ENCODE measurements at places on chromosomes 3 and 15.

DNA sequence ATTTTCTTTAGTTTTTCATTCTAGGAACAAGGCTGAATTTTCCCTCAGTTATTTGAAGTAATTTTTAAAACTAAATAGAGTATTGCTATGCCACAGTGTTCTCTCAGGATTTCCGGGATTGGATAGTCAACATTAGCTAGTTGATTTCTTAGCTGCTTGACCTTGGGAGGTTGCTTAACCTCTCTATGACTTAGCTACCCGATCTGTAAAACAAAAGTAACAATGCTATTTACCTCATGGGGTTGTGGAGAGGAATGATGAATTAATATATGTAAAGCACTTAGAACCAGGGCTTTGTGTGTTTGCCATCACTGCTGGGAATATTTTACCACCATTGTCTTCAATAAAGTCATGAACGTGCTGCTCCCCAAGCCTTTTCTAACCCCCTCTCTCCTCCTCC is 57.5 kb downstream of the SNRK start:
- H3K27me3 ChIP-seq: no peaks in the 10 kb centered on the region
- DNase-seq: no peak
- no peak overlapping the region for H3K27ac ChIP-seq
- H3K4me3 ChIP-seq: no peak overlapping the region
- peaks cover 29% of the 10 kb centered on the region for H3K36me3 ChIP-seq

DNA sequence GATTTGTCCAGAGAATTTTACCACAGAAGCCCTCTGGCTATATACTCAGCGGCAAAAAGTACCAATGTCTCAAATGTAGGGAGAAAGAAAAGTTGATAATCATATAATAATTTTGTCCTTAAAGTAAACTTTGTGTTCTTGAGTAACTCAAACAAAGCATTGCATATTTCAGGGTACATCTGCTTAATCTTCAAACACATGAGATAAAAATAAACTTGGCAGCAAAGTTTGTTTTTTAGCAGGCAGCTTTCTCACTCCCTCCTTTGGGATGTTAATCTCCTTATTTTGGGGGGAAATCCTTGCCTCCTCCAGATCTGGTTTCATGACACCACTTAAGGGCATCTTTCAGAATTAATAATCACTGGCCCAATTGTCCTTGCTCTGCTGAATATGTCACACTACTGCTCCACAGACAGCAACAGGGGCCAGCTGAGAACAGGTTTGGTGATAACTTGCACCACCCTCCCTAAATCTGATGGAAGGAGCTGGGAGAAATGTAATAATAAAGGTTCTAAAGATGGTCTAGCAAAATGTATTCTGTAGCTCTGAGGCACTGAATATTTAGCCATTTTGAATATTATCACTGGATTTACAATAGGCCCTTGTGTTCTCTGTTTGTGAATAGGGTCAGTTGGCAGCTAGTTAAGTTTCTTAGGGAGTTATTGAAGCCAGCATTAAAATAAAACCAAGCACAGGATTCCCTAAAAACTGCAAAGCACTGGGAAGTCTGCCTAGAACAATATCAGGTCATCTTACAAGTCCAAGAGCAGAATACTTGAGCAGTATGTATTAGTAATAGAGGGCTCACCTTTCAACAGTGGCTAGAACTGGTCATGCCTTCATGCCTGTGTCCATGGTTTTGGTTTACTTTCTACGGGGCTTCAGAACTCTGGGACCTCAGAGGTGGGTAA is 79.2 kb downstream of the EFL1 start:
- no peaks in the 10 kb centered on the region for H3K27me3 ChIP-seq
- no peak overlapping the region for H3K4me3 ChIP-seq
- H3K4me1 ChIP-seq: no peaks in the 10 kb centered on the region
- H3K36me3 ChIP-seq: no peaks in the 10 kb centered on the region

- no peaks in the 10 kb centered on the region for H3K27me3 ChIP-seq
- H3K36me3 ChIP-seq: no peaks in the 10 kb centered on the region
- no peak overlapping the region for H3K4me3 ChIP-seq
- H3K4me1 ChIP-seq: peaks cover 7% of the 10 kb centered on the region
Observed at GRCh38 chr3:37630441-37630840, 231.2 kb upstream of the CTDSPL start.

DNA sequence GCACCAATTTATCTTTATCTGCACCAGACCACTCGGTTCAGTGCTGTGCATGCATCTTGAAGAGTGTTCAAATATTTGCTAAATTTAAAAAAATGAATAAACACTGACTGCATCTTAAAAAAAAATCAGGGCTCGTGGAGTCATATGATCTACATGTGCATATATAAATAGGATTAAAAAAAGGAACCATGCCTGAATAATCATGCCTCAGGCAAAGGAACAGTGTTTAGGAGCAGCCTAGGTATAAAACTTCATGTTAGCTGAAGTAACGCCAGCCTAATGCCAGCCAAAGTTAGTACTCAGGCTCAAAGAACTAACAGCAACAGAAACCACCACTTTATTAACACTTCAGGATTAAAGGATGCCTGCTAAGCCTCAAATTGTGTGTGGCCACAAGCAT is 9.5 kb downstream of the ABCC5 start:
- H3K4me3 ChIP-seq: no peak overlapping the region
- no peak overlapping the region for H3K27ac ChIP-seq
- no peak for DNase-seq
- peaks cover 4% of the 10 kb centered on the region for H3K4me1 ChIP-seq
- peaks cover 17% of the 10 kb centered on the region for H3K36me3 ChIP-seq
- no peaks in the 10 kb centered on the region for H3K27me3 ChIP-seq

- H3K36me3 ChIP-seq: peaks cover 40% of the 10 kb centered on the region
- no peak overlapping the region for H3K4me3 ChIP-seq
- H3K4me1 ChIP-seq: peaks cover 10% of the 10 kb centered on the region
Observed at GRCh38 chr3:129583289-129583688, 23.2 kb downstream of the PLXND1 start.

GRCh38 chr3:4741404-4742307 is 237.6 kb upstream of the BHLHE40 start:
- H3K4me1 ChIP-seq: peaks cover 13% of the 10 kb centered on the region
- peak overlapping the region; percentile 72 for H3K27ac ChIP-seq
- peaks cover 4% of the 10 kb centered on the region for H3K36me3 ChIP-seq
- no peak overlapping the region for H3K4me3 ChIP-seq
- no peaks in the 10 kb centered on the region for H3K27me3 ChIP-seq

DNA sequence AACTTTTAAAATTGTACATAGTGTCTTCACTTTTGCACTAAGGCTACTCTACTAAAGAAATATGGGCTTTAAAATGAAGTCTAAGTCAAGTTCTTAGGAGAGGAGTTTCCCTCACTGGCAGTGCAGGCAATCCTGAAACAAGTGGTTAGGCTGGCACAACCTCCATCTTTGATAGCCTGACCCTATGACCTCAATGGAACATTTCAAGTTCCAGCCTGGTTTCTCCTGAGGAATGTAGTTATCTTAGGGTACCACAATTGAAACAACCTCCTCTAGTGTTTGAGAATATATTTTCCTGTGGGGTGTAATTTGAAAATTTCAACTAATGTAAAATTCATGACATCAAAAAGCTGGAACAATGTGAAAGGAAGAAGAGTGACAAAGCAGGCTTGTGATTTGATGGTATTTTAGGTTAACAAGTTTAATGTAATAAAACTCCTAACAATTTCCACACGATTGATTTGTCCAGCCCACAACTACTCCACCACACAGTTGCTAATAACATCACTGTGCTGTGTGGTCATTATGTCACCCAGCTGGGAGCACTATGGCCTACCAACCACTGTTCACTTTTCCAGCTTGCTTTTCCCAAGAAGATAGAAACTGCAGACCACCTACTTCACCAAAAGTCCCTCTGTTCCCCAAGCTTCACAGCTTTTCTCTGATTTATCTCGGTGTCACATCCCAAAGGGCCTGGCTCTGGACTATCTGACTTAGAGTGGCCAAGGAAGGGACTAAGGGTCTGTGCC is 1.8 kb downstream of the WWTR1 start:
- no peaks in the 10 kb centered on the region for H3K36me3 ChIP-seq
- H3K4me1 ChIP-seq: peaks cover 29% of the 10 kb centered on the region
- peak; percentile 31 for DNase-seq

- no peak overlapping the region for H3K27ac ChIP-seq
- no peak for DNase-seq
- H3K36me3 ChIP-seq: peaks cover 55% of the 10 kb centered on the region
- no peak overlapping the region for H3K4me3 ChIP-seq
- H3K4me1 ChIP-seq: no peaks in the 10 kb centered on the region
Observed at GRCh38 chr15:68712886-68713285, 107.8 kb downstream of the ANP32A start.

Measured in spinal cord (tissue), 10 donors.